ENCODE measurements at places on chromosomes 6 and 20. TPM values are rescaled to one million over a fixed set of nuclear protein-coding genes. Genes with fewer than 3 reads are reported as not detected.

DNA sequence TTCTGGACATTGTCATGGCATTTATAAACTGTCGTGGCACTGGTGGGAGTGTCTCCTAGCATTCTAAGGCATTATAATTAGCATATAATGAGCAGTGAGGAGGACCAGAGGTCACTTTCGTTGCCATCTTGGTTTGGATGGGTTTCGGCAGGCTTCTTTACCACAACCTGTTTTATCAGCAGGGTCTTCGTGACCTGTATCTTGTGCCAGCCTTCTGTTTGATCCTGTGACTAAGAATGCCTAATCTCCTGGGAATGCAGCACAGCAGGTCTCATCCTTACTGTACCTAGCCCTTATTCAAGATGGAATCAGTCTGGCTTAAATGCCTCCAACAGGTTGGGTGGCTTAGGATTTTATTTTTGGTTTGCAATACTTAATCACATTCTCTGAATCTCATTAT is 142.7 kb upstream of the GGTLC1 start:
- no peak for DNase-seq

GRCh38 chr6:7147051-7147671 is 39.4 kb downstream of the RREB1 start:
- peak; percentile 75 for DNase-seq

DNA sequence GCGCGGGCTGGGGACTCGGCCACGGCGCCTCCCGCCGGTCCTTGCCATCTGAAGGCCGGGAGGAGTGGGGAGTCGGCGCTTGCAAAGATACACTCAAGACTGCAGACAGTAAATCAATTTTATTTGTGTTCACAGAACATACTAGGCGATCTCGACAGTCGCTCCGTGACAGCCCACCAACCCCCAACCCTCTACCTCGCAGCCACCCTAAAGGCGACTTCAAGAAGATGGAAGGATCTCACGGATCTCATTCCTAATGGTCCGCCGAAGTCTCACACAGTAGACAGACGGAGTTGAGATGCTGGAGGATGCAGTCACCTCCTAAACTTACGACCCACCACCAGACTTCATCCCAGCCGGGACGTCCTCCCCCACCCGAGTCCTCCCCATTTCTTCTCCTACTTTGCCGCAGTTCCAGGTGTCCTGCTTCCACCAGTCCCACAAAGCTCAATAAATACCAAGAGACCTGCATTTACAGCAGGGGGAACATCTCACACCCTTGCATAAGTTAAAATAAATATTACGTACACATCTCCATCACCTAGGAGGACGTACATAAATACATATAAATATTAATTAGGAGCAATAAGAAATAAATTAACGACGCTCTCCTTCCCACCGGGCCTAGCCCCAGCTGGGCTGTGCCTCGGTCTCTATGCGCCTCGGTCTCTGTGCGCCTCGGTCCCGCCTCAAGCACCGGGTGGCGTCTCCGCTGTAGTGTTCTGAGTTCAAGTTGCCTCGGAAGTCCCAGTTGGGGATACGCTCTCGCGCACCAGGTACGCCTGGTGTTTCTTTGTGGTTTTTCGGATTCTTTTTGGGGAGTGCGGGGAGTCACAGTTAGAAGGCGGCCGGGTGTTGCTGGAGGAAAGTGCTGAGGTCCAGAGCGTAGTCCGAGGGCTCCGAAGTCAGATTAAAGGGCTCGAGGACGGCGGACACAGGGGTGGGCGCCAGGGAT is 889 bp upstream of the FLOT1 start:
- no peak for DNase-seq

GRCh38 chr6:112450663-112451062 is 103.5 kb downstream of the RFPL4B start:
- DNase-seq = no peak

Gene GABRR2
- not detected for total RNA-seq

Gene VSX1
- total RNA-seq = not detected

Gene WFDC10B
- not detected for total RNA-seq

- DNase-seq = no peak
These were observed 301.8 kb downstream of the BTBD9 start for GRCh38 chr6:38337819-38338465.

Gene COL9A3
- total RNA-seq = 10.5 TPM

DNA sequence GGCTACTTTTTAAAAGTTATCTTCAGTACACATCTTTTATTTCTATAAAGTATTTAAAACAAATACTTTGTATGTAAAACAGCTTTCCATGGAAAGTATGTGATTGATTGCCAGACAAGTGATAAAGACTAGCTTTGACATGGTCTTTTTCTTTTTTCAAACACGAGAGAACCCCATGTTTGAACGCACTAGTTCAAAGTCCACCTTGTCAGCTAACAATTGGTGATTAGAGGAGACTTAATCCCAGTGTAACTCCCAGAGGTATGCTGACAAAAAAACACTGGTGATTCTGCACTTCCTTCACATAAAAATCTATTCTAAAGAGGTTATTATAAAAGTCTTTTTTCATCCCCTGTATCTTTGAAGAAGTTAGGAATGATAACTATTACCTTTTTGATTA is 438.1 kb downstream of the GJA1 start:
- DNase-seq = no peak

DNA sequence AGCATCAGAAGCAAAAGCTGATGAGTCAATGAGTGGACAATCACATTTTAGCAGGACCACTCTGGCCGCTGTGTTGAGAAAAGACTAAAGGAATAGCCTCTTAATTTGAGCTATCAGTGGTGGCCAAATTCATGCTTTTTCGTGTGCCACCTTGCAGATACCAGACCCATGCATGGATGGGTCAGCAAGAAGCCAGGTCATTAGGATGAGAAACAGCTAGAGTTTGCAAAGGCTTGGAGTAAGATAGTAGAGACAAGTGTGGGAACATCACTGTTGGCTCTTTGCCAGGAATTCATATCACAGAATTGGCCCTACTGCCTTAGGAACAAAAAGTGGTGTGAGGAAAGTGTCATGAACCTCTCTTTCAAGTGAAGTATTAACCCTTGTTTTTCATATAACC is 25.5 kb downstream of the MRAP2 start:
- DNase-seq = no peak

Gene C6orf52
- total RNA-seq = 2.9 TPM

All from neural progenitor cell (in vitro differentiated cells).